NCI-H1048 (cell line): ENCODE measurements at places on chromosomes 1 and 21.

DNA sequence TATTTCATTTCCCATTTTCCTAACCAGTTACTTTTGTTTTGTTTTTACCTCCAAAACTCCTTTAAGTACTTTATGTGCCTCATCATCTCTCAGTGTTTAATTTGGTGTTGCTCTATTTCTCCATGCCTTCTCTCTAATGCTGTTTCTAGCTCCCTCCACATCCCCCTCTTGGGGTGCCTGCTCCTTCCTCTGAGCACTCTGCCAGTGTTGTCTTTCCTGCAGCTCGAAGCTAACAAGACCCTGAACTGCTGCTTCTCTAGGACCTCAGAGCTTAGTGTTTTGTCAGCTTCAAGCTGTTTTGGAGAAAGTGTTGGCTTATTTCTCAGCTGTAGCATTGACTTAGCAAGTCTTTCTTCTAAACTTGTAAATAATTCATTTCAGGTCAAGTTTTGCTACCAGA, 290.6 kb downstream of the DPYD start:
- DNase-seq: no peak

- no peak for DNase-seq
These were observed 266.2 kb downstream of the NPHP4 start for GRCh38 chr1:5725855-5726585.

DNA sequence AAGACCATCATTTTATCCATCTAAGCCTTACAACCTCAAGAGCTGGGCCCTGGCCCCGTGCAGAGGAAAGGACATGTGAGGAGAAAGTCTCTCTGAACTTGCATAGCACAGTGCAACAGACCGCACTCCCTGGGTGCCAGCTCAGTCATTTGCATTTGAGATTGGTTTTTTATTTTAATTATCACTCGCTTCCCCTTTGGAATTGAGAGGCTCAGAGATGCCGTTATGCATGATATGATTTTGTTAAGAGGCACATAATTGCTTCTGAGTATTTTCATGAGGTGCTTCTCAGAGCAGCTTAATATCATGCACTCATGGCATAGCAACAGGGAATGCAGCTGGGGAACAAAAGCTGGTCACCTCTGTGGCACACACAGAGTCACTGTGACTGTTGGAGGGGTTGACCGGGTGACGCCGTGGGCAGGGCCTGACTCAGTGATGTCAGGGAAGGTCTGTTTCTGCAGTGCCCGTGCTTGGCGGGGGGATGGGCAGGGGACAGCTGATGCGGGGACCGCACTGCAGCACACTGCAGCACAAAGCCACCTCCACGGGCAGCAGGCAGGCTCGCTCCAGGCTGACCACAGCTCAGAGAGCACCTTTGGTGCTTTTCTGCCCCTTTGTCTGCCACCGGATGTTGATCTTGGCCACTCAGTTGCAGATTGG, 43.2 kb upstream of the VAMP3 start:
- no peak for DNase-seq

GRCh38 chr1:41493117-41493536, 8.6 kb upstream of the EDN2 start:
- no peak for DNase-seq

DNA sequence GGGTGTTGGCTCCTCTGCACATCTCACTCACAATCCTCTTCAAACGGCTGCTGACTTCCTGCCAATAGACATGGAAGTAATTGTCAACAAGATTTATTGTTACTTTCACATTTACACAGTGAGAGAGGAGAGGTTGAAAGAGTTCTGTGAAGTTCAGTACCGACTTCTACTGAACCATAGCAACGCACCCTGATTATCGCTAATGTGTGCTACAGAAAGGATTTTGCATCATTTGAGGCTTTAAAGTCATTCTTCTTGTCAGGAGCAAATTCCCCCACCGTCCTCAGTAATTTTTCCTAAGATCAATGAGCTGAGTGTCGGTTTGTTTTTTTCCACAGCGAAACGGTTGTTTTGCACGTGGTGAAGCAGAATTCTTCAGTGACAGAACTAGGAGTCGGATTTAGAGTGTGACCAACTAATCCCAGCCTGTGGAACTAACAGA, 361.0 kb downstream of the ADGRL2 start:
- no peak for DNase-seq

- no peak for DNase-seq
These were observed 117.2 kb downstream of the BRINP2 start for GRCh38 chr1:177287994-177288393.

GRCh38 chr1:152707860-152708259, at the start of gene LCE4A:
Gene LCE4A (plus strand): TSS chr1:152708160. CDS start chr1:152709076, 916 bp downstream.
- no peak for DNase-seq

DNA sequence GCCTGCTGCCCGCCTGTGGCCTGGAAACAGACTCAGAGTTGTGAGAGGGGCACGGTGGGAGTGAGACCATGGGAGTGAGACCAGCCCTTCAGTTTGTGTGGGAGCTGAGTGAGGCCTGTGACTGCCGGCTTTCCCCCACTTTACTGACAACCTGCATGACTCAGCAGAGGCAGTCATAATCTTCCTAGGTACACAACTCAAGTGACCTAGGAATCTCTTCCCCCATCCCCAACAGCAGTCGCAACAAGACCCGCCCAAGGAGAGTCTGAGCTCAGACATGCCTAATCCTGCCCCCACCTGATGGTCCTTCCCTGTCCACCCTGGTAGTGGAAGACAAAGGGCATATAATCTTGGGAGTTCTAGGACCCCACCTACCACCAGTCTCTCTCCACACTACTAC, 44.2 kb downstream of the KLHL20 start:
- DNase-seq: no peak

DNA sequence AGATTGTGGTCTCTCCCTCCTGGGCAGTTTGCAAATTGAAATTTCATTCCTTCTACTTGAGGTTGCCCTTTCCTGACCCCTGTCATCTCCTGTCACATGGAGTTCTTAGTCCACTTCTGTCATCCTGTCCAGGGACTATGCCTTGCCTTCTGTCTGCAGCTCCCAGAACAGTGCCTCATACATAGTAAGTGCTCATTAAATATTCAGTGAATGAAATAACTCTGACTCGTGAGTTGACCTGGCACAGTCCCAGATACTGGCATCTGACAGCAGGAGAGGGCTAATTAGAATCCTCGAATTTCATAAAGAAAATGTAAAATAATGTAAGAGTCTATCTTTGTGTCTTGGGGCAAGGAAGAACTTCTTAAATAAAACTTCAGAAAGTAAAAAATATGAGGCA, 50.8 kb downstream of the CNIH3 start:
- DNase-seq: no peak

GRCh38 chr1:159443066-159443750, 3.7 kb downstream of the OR10J1 start:
- no peak for DNase-seq

DNA sequence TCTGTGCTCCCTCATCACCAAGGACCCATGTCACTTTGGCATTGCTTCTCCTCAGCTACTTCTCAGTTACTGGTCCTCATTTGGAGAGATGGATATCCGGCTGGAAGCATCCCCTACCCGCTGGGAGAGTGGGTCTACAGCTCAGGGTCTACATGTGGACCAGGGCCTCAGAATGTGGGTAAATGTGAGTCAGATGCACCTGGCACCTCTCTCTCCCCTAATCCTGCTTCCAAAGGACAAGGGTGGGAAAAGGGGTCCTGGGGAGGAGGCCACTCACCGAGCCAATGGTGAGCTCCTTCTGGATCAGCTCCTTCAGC, 908 bp downstream of the S100A6 start:
- DNase-seq: no peak

GRCh38 chr1:78222225-78222959, 176.6 kb downstream of the GIPC2 start:
- no peak for DNase-seq

- DNase-seq: no peak
These were observed 11.7 kb upstream of the SNAPIN start for GRCh38 chr1:153646672-153647345.

GRCh38 chr1:179599623-179600249, 8.1 kb downstream of the TDRD5 start:
- no peak for DNase-seq

DNA sequence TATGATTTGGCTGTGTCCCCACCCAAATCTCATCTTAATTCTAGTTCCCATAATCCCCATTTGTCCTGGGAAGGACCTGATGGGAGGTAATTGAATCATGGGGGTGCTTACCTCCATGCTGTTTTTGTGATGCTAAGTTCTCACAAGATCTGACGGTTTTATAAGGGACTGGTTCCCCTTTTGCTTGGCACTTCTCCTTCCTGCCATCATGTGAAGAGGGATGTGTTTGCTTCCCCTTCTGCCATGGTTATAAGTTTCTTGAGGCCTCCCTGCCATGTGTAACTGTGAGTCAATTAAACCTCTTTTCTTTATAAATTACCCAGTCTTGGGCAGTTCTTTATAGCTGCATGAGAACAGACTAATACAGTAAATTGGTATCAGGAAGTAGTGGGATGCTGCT, 114.1 kb downstream of the ZNF648 start:
- DNase-seq: no peak

DNA sequence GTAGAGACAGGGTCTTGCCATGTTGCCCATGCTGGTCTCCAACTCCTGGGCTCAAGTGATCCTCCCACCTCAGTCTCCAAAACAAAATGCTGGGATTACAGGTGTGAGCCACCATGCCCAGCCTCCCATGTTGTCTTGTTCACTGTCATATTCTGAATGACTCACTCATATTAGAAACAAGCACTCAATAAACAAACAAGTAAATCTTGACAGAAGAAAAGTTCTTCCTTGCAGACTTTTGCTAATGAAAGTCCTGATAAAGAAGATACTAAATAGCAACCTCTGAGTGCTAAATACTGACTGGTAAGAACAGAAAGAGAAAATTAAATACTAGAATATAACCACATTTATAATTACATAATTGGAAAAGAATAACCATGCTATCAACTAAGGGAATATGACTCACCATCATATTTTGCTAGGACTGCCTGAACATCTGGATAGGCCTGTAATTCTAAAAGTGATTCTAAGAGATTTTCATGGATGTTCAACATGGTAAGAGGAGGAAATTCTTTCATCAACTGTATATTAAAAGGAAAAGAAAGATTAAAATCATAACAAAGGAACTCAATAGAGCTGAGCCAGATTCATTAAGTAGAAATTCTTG, 37.3 kb downstream of the ST7L start:
- no peak for DNase-seq

- DNase-seq: no peak
These were observed 253.8 kb downstream of the DYRK1A start for GRCh38 chr21:37620401-37620800.

GRCh38 chr1:187261637-187262036, 432.9 kb downstream of the PLA2G4A start:
- DNase-seq: no peak

GRCh38 chr1:34149501-34149900, 15.5 kb downstream of the CSMD2 start:
- no peak for DNase-seq

GRCh38 chr1:230498704-230499103, 72.6 kb upstream of the PGBD5 start:
- no peak for DNase-seq

DNA sequence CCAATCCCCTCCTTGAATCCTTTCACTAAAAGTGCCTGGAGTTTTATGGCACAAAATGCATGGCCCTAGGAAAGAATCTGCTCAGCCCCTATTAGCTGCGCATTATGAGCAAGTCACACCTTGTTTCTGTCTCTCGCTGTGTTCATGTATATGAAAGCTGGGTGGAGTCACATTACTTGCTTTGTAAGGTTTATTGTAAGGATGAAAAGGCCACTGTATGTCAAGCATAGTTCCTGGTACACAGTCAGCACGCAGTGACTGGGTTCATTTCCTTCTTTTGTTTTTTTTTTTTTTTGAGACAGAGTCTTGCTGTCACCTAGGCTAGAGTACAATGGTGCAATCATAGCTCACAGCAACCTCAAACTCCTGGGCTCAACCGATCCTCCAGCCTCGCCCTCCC, 6.7 kb upstream of the SLC9A1 start:
- DNase-seq: no peak

GRCh38 chr1:2805801-2806430, 4.4 kb upstream of the TTC34 start:
- DNase-seq: no peak

DNA sequence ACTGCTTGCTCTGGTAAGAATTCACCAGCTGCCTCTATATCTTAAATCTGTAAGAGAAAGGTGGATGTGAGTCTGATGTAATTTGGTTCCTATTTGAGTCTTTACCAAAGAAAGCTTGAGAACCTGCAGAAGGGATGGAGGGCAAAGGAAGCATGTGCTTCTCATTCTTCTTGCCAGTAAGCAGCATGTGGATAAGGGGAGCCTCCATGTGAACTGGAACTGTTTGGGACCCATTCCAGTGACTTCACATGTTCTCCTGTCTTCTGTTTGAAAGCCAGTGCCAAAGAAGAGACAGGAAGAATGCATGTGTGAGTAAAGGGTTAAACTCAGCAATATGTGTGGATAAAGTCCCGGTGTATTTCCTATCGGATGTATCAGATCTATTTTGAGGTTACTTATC, 119.6 kb upstream of the ADGRL2 start:
- DNase-seq: no peak

- DNase-seq: no peak
These were observed 47.5 kb downstream of the HUNK start for GRCh38 chr21:31920275-31920674.

DNA sequence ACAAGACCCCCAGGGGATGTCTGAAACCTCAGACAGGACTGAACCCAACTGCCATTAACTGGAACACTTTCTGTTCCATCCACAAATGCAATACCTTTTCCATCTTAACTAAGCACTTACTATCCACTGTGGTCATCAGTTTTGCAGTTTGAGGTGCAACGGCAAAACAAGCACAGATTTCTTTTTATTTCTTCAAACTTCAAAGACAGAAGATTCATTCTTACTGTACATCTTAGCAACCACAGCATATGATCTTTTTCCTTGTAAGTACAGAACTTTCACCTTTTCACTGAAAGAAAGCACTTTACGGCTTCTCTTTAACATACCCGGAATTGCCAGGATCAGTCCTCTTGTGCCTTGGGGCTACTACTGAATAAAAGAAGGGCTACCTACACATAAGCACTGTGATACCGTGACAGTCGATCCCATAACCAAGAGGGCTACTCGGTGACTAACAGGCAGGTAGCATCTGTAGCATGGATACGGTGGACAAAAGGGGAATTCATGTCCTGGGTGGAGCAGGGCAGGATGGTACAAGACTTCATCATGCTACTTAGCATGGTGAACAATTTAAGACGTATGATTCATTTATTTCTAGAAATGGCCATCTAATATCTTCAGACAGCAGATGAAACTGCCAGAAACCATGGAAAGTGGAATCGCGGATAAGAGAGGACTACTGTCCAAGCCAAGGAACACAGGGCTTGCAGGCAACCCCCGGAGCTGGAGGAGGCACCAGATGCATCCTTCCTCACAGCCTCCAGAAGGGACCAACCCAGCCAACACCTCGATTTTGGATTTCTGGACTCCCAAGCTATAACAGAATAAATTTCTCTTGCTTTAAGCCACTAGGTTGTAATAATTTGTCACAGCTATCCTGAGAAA, 18.4 kb downstream of the ERG start:
- no peak for DNase-seq
